ENCODE measurements at places on chromosomes 1 and 21.

DNA sequence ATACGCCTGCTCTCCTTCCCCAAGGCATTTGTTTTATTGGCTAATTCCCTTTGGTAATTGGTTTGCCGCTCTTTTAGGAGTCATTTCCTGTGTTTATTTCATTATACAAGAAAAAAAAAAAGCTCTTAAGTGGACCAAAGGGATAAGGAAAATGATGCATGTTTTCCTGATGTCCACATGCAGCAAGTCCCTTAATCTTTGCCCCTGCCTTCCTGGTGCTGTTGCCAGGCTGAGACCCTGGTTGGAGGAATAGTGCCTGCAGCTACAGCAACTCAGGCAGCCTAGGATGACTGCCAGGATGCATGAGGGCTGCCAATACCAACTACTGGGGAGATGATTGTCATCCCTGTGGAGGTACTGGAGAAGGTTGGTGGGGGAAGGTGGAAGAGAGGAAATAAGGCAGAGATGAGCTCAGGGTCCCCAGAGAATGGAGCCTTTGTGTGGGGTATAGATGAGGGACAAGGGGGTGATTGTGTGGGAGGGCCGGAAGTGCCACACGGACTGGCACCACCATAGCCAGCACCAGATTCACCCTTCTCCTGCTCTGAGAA, 6.1 kb upstream of the GATAD2B start:
- DNase-seq = no peak

DNA sequence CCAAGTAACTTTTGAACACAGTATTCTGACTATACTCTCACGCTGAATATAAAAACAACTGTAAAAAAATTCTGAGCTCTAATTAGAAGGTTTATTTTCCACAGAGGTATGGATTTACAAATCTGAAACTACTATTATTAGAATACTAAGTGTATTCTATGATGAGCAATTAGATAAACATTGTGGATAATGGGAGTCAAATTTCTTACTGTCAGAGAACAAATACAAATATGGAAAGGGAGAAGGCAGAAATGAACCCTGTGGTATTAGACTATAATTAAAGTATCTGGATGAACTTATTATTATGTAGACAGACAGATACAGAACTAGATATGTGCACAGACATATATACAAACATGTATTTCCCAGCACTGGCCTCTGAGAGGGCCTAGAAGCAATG, 22.6 kb downstream of the ALDH9A1 start:
- DNase-seq = no peak

- DNase-seq = no peak
These were observed 3.9 kb upstream of the ARHGAP30 start for GRCh38 chr1:161073474-161074121.

- no peak for DNase-seq
These were observed 13.4 kb upstream of the HMCN1 start for GRCh38 chr1:185720633-185721272.

Data from neural crest cell (in vitro differentiated cells).